Stimulated activated CD4-positive, alpha-beta T cell treated with anti-CD3 and anti-CD28 coated beads, Interleukin-4, amount 100 ng/mL, for 48 hours (primary cell): ENCODE measurements at places on chromosomes 1 and 21.
A peak's percentile ranks its signal among the peaks of the same experiment; 100 is the strongest.

GRCh38 chr1:12315146-12315545 lies 85.3 kb downstream of the VPS13D start:
- no peak for DNase-seq

DNA sequence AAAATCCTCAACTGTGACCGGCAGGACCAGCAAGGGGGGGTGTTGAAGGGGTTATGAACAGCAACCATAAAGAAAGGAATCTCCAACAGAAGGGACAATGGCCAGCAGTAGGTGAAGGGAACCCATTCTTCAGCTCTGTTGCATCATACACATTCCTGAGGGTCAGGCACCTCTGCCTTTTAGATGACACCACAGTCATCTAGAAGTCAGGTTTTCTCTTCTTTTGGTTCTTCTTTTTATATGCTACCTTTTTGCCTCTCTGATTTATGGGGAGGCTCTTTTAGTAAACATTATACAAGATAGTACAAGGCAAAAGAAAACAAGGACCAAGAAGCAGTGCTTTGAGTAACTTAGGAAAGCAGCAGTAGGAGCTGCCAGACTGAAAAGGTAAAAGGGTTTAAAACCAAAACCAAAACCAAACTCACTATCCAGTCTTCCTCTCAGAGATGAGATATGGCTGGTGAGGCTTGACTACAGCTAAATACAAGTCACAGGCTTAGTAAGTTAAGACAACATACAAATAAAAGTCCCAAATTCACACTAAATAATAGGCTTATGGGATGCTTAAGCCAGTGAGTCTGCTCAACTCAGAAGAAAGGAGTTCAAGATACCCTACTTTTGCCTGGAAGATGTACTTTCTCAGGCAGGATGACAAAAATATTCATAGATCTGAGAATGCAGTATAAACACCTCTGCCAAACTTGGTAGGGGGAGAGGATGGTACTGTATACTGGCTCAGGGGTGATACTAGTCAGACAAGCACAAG lies 4.1 kb downstream of the TEX38 start:
- DNase-seq: no peak

GRCh38 chr1:111199881-111200801 lies at the start of gene DENND2D:
DENND2D (minus strand) TSS chr1:111200646; CDS start chr1:111200459, 187 bp downstream.
- peak; percentile 46 for DNase-seq

DNA sequence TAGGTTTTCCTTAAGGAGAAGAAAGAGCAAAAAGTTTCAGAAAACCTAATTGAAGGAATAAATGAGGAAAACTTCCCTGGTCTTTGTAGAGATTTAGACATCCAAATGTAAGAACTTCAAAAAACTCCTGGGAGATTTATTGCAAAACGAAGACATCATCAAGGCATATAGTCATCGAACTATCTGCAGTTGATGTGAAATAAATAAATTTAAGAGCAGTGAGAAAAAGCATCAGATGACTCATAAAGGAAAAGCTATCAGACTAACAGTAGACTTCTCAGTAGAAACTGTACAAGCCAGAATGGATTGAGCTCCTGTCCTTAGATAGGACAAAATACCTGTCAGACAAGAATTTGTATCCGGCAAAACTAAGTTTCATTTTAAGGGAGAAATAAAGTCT lies 569.4 kb upstream of the ADAMTS5 start:
- DNase-seq: no peak

- no peak for DNase-seq
Measured at GRCh38 chr1:212951947-212952640, 1.8 kb downstream of the VASH2 start.
